Urinary bladder (tissue), 4 donors: ENCODE measurements at places on chromosomes 4 and X. TPM values are rescaled to one million over a fixed set of nuclear protein-coding genes. Genes with fewer than 3 reads are reported as not detected.

Gene SYTL5
- 4.4 TPM for total RNA-seq

Gene HNRNPH2
- 60.4 TPM for total RNA-seq

Gene AFF1
- 32.8 TPM for total RNA-seq

Gene FAM236C
- total RNA-seq = not detected

Gene BRCC3
- total RNA-seq = 16.3 TPM

Gene PRSS12
- 34.7 TPM for total RNA-seq

Gene AFM
- not detected for total RNA-seq

Gene DMRTC1
- total RNA-seq = not detected

Gene GPR119
- not detected for total RNA-seq

Gene MFAP3L
- total RNA-seq = 13.6 TPM
